Putamen (tissue), 1 donor: ENCODE measurements at places on chromosomes 11 and 22.

DNA sequence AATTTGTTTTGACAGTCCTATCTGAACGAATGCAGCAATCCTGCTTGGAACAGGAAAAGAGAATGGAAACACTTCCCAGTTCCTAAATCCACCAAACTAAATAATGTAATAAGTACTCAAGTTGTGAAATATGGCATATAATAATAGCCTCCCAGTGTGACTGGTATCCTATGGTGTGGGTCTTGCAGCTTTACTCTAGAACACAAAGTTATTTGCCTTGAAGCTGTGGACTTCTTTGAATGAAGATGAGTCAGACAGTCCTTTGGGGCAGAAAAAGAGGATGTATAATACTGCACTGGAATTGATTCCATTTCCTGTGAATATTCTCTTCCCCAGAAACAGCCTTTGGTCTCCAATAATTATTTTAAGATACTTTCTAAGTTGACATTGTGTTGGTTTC, 887.0 kb downstream of the KCNA4 start:
- DNase-seq, result no peak

DNA sequence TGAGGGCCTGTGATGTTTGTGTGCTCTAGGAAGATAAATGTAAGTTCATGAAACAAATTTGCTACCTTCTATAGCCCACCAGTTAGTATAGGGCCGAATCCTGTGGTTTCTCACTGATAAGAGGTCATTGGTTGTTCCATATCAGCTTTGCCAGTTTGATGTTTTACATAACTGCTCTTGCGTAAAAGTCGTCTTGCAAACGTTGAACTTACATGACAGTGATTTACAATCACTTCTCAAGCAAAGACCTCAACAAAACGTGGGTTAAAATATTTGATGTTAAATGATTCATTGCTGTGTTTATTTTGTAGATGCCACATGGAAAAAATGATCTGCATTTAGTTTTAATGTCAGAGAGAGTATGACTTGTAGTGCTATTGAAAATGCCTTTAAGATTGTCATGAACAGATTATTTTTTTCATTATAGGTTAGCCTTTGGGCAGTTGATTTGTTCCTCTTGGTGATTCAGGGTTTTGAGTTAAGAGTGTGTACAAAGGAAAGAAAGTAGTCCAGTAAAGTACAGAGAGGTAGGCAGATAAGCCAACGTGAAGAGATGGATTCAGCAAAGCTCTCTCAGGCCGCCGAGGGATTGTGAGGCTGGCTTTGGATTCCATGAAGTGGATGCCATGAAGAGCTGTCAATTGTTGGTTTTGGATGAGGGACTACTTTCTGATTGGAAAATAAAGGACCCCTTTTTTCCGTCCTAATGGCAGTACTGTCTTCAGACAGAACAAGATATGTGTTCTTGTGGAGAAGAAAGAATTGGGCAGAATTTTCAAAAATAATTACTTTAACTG, 2.6 kb downstream of the EWSR1 start:
- DNase-seq, result no peak

- DNase-seq, result peak; percentile 16
Measured at GRCh38 chr11:105821781-105822180, 200.3 kb downstream of the MSANTD4 start.

DNA sequence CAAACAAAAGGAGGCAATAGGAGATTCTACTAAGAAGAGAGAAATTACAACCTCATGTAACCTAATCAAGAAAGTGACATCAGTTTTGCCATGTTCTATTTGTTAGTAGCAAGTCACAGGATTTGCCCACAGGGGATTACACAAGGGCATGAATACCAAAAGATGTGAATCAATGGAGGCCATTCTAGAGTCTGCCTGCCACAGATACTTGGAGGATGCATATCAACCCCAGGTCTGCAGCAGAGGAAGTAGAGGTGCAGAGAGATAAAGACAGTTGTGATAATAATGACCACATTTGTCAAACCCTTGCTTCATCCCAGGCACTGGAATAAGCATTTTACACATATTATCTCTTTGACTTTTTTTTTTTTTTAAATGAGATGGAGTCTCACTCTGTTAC, 2.4 kb upstream of the ASCC2 start:
- DNase-seq, result no peak

DNA sequence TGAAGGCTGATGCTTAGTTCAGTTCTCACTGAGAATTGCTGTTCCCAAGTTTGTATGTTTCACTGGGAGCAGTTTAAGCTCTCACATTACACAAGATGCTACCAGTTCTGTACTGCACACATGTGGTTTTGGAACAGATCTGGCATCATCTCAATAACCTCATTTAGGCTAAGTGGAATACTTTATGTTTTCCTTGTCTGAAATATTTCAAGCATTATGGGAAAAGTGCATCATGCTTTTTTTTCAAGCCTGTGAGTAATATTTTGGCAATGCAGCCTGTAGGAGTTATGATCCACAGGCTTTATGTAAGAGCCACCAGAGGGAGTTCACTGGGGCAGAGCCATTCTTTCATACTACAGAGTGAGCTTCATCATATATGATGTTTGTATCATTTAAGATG, 141.5 kb downstream of the OR4C45 start:
- DNase-seq, result no peak

- no peak for DNase-seq
Measured at GRCh38 chr11:112689851-112690250, 271.4 kb upstream of the NCAM1 start.

DNA sequence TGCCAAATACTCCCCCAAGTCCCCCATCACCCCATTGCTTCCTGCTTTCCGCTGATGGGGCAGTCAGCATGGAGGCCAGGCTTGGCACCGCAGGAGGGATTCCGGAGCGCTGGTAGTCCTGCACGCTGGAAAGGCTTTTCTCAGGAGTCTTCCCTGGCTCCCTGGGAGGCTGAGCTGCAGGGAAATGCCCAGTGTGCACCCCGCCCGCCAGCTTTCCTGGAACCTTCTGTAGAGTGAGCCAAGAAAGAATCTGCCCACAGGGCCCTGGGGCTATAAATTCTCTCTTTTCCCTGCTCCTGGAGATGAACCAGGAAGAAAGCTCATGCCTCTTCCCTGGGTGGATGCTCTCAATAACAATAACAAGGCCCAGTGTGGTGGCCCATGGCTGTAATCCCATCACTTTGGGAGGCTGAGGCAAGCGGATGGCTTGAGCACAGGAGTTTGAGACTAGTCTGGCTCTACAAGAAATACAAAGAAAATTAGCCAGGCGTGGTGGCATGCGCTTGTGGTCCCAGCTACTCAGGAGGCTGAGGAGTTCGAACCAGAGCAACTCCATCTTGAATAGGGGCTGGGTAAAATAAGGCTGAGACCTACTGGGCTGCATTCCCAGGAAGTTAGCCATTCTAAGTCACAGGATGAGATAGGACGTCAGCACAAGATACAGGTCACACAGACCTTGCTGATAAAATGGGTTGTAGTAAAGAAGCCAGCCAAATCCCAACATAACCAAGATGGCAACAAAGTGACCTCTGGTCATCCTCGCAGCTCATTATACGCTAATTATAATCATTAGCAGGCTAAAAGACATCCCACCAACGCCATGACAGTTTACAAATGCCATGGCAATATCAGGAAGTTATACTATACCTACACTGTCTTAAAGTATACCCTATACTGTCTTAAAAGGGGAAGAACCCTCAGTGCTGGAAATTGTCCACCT, 46.4 kb upstream of the FTH1 start:
- DNase-seq, result no peak

- DNase-seq, result no peak
Measured at GRCh38 chr11:61194169-61194671, 9.1 kb upstream of the PGA3 start.

- DNase-seq, result no peak
Measured at GRCh38 chr22:37282385-37282677, at the start of gene CYTH4. TSS of gene CYTH4 (plus strand) at chr22:37282508. CDS start at chr22:37282570, 62 bp downstream.

GRCh38 chr11:693415-693831, 1.6 kb downstream of the DEAF1 start:
- no peak for DNase-seq

GRCh38 chr11:113850188-113850587, 25.2 kb downstream of the USP28 start:
- no peak for DNase-seq

DNA sequence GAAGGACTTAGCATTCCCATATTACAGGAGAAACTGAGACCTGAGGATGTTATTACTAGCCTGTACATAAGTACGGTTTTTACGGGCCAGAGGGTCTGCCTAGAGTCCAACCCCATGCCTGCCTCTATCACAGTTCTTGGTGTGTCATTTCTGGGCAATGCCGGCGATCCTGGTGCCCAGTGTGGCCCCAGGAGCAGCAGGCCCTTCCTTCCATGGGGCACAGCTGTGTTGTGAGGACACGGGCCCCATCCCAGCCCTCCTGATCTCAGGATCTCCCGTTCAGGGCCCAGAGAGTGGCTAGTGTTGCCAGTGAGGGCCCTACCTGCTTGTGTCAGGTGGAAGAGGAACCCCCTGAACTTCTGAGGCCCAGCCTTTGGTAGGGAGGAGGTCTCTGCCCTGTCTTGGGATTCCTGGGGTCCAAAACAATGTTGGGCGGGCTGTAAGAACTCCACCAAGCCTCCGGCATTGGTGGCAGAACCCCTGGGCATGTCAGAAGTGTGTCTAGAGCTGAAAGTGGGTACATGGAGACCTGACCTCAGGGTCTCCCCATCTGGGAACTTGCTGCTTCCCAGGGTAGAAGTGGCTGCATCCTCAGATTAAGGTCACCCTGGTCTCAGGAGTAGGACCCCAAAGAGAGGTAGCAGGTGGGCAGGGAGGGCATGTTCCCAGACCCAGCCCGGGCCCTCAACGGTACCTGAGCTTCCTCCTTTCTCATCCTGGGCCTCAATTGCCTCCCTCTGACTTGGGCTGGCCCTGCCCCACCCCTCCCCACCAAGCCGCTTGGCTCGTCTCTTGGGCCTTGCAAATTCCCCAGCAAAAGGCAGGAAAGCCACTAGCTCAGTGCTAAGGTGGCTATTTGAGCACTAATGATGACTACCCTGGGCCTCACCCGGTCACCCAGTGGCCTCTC, 74.6 kb upstream of the KCNQ1OT1 start:
- no peak for DNase-seq

DNA sequence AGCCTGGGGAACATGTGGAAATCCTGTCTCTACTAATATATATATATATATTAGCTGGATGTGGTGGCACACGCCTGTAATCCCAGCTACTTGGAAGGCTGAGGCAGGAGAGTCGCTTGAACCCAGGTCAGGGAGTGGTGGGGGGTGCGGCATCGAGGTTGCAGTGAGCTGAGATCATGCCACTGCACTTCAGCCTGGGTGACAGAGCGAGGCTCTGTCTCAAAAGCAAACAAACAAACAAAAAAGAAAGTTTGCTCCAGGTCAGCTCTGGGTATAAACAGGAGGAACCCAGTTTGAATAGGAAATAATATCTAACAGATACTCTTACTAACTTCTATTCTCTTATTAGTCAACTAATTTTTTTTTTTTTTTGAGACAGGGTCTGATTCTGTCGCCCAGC, 34.3 kb upstream of the CECR2 start:
- no peak for DNase-seq

DNA sequence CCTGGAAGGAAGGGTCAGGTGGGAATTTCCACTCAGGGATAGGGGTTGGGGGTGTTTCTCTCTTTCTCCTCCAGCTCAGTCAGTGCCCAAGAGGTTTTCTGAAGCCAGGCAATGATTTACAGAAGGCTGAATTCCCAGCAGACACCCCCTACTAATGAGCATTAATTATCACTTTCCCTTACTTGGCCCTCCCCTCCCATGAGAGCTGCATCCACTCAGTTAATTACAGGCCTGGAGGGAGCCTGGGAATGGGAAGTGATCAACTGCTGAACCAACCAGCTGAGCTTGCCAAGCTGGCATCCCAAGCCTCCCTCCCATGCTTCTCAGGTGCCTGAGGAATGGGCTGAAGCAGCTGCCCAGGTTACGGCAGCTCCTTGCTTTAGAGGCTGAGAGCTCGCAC, 992 bp downstream of the LGALS12 start:
- DNase-seq, result no peak

GRCh38 chr11:3368199-3368598, 10.7 kb downstream of the ZNF195 start:
- DNase-seq, result no peak

GRCh38 chr11:44774731-44775130, 48.0 kb downstream of the TSPAN18 start:
- DNase-seq, result no peak

DNA sequence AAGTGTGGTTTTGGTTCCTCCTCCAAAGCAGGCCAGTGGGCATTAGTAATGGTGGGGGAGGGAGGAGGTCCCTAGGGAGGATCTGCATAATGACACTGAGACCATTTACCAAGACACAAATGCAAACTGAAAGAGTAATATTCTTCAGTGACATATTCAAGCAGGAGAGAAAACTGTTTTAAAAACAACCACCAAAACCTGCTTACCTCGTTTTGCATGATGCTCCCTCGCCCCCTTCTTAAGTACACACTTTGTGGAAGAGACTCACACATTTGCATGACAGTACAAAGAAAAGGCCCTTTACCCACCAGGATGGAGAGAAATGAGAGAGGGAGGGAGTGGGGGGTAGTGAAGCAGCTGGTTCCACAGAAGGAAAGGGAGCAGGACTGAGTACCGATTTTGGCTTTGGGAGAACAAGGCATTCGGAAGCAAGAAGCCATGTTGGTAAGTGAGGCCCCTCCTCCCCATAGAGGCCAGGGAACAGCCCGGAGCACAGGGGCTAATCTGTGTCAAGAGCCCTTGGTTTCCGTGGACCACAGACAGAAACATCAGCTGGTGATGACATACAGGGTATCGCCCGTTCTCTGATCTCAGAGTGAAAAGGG, 13.0 kb upstream of the OPCML start:
- no peak for DNase-seq

DNA sequence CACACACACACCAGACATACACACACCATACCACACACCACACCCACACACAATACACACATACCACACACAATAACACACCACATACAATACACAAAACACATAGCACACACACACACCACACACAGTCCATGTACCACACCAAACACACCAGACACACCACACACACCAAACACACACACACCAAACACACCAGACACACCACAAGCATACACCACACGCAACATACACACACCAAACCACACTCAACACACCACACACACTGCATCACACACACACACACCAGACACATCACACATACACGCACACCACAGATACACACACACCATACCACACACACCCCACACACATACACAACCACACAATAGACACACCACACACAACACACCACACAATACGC, 54.8 kb downstream of the IGSF9B start:
- DNase-seq, result no peak

DNA sequence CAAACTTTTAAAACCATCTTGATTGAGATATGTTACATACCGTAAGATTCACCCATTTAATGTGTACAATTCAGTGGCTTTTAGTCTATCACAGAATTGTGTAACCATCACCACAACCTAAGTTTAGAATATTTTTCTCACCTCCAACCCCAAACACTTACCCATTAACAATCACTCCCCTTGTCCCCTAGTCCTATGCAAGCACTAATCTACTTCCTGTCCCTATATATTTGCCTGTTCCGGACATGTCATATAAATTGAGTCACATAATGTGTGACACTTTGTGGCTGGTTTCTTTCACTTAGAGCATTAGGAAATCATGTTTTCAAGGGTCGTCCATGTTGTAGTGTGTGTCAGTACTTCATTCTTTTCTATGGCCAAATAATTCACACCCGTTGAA, 38.8 kb downstream of the RASSF10 start:
- DNase-seq, result no peak
